ENCODE measurements at places on chromosomes 4 and X.

- no peak for DNase-seq
Measured at GRCh38 chr4:17058916-17059741, 160.7 kb upstream of the LDB2 start.

DNA sequence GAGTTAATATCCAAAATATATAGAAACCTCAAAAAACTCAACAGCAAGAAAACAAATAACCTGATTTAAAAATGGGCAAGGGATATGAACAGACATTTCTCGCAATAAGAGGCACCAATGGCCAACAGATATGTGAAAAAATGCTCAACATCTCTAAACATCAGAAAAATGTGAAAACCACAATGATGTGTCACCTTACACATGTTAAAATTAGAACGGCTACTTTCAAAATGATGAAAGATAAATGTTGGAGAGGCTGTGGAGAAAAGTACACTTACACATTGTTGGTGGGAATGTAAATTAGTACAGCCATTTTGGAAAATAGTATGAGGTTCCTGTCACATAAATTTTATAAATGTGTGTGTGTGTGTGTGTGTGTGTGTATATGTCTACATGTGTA, 731.3 kb downstream of the DMD start:
- DNase-seq = no peak

GRCh38 chrX:1434871-1435240, 17.9 kb downstream of the ASMTL start:
- no peak for DNase-seq

DNA sequence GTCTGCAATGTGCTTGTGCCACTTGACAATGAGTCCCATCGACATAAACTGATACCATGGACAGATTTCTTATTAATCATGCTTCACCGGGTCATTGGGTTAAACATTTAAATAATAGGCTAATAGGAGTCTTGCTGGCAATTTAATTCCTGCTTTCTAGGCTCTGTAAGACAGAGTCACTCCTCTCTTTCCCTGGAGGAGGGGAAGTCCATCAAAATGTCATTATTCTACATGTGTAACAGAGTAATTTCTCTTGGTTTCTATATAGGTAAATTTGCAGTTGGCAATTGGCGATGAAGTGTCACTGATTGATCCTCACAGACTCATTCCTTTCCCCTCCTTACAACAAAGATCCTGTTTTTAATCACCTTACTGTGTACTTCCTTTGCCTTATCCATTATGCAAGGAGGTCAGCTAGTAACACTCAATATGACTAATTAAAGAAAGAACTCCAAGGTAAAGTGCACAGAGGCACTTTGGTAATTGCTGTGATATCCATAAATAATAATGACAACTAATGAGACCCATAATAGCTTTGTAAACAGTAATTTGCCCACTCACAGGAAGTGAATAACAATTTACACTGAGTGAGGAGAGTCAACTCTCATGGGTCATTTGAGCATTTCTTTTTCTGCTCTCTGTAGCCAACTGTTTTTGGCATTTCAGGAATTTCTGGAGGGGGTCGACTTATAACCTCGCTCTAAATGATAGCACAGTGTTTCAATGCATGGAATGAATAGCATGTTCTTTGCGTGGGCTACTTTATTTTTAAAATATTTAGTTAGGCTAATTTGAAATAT, 184.0 kb downstream of the UGT8 start:
- no peak for DNase-seq

DNA sequence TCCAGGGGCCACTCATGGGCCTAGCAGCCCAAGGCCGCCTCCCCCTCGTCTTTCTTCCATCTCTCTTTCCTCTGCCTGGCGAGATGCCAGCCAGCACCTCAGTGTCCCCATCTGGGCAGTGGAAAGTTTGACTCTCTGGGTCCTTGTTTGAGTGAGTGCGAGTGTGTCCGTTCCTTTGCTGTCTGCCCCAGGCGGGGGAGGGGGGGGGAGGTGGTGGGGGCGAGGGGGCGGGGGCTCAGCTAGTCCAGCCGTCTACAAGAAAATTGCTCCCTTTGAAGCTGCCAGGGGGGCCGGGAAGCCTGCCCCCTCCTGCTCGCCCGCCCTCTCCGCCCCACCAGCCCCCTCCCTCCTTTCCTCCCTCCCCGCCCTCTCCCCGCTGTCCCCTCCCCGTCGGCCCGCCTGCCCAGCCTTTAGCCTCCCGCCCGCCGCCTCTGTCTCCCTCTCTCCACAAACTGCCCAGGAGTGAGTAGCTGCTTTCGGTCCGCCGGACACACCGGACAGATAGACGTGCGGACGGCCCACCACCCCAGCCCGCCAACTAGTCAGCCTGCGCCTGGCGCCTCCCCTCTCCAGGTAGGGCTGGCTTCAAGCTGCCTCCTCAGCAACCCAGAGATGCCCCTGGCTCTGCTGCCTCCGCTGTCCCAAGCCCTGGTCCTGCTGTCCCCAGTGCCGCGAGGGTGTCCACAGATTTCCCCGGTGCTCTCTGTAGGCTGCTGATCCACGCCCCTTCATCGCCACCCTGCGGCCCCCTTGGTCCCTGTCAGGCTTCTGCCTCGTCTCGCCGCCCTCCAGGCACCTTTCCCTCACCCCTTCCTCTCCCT, at the start of gene BGN:
TSS of gene BGN (plus strand) at position 440 of the 821 bp plus-strand sequence. CDS start 9,652 bp downstream, outside the sequence.
- DNase-seq = no peak

DNA sequence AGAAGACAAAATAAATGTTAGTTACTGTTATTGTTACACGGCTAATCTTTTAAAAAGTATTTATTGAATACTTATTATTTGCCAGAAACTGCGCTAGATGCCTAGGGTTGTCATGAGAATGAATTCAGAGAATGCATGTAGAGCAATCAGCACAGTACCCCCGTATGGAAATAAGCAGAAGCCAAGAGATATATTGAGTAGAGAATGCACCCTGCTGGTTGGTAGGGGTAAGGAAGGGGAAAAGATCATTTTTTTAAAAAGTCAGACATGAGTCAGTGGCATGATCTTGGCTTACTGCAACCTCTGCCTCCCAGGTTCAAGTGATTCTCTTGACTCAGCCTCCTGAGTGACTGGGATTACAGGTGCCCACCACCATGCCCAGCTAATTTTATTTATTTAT, 13.1 kb upstream of the DRP2 start:
- no peak for DNase-seq

GRCh38 chrX:10612215-10612614, 8.2 kb downstream of the MID1 start:
- DNase-seq = no peak

GRCh38 chr4:99615170-99615820, 40.7 kb downstream of the MTTP start:
- DNase-seq = no peak

GRCh38 chrX:30538271-30538670, 39.3 kb downstream of the TASL start:
- no peak for DNase-seq

- DNase-seq = no peak
Measured at GRCh38 chr4:90958256-90958895, 831.2 kb downstream of the CCSER1 start.

GRCh38 chrX:96689991-96690390, 5.3 kb downstream of the DIAPH2 start:
- DNase-seq = no peak

- no peak for DNase-seq
Measured at GRCh38 chrX:147180886-147181285, 366.3 kb upstream of the CXorf51A start.

DNA sequence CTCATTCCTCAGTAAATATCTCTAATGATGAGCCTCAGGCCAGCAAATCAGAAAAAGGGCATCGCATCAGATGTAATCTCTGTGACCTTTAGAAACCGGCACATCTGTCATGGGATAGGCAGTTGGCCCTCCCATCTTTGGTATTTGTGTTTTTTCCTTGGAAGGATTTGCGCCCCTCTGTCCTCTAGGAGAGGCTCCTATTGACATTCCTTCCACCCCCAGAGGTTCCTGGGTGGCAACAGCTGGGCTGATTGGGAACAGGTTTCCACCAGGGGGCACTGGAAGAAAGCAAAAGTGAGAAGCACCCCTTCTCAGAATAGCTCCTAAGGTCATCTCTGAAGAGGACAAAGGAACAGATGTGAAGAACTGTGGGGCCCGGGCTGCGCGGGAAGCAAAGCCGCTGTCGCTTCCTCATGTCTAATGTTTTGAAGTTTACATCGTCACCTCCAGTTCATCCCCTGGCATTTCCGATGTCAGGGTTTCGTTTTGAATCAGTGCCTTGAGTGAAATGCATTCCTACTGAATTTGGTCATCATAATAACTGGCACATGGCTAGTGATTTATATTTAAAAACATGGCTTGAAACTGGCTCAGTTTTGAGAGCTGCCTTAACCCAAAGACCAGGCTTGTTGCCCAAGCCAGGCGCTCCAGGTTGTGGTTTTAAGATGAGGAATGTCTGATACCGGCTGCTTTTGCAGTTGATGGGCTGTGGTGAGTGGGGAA, 6.2 kb downstream of the TXK start:
- peak; percentile 16 for DNase-seq

DNA sequence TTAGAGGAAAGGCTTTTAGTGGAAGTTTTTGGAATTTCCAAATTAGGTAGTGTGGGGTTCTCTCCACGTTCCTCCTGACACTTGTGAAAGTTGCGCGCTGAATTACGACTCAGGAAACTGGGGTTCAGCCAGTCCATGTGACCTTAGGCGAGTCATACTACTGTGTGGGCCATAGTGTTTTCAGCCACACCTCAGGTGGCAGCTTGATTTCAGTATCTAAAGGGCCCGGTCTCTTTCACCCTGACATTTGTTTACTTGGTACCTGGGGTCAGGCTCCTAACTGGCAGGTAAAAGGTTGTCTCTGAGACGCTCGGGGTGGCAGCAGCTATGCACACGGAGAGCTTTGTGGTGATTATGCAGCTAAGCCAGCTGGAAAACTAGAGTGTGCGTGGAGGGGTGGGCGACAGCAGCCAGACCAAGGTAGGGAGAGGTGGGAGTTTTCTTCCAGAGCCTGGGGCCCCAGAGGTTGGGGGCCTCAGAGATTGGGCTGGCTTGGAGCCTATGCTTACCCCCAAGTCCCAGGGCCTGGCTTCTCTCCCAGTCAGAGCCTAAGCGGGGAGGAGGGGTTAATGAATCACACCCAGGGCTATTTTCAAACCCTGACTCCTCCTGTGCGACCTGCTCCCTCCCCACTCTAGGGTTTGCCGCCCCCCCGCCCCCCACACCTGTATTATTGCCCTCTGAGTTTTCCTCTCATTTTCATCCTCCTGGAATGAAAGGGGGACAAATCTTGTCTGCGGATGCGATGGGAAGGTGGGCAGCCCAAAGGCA, 47.2 kb downstream of the STARD8 start:
- no peak for DNase-seq

DNA sequence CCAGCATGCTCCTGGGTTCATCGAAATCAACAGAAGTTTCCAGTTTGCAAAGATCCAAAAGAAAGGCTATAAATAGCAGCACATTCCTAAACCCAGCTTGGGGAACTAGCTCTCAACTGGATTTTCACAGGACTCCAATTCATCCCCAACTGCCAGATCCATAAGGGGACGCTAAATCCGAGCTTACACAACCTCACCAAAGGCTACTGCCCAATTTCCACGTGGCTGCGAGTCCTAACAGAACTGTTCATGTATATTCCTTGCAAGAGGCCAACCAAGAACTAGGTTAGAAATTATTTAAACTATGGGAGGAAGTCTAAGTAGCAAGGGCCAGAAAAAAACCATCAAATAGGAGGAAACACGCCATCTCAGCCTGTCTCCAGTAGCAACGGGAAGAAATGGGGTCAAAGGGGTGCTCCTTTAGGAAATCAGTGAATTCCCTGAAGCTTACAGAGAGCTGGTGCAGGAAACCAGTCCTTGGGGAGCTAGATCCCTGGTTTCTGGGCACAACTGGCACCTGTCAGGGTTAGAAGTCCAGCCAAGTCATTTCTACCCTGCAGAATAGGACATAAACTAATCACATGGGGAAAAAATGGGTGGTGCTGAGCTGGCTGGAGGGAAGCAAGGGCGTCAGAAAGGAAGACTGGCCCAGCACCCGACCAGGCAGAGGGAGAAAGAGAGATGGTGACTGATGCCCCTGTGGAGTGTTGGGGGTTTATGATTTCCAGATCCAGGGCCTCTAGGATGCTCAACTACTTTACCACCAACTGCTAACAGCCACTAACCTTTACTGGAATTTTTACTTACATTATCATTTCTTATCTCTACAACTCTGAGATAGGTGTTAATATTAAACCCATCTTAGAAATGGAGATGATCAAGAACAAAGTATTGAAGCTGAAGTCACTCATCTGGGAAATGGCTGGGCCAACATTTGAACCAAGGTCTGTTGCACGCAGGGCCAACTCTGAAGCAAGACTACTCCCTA, 20.5 kb downstream of the RELL1 start:
- no peak for DNase-seq

DNA sequence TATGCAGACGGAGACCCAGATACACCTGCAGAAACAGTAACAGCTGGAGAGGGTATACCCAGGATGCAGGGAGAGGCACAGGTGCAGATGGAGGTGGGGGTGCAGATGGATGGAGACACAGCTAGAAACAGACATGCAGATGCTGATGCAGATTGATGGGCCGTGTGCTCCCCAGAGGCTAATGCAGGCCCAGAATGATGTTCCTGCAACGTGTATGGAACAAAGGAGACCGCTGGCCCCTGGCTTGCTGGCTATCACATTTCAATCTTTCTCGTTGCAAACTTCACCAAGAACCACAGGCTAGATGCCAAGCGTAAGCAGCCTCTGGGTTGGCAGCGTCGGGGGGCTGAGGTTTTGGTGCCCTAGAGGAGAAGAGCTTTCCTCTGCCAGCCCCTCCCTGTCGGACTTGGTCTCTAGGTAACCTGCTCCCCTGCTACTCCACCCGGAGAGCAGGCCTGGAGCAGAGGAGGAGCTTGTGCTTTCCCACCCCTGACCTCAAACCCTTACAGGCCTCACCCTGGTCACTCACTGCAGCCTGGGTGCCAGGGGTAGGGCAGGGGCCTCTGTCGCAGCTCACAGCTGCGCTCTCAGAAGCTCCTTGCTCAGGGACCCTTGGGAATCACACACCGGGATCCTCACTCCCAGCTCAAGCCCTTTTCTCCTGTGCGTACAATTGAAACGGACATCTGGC, 69.0 kb upstream of the PSAPL1 start:
- DNase-seq = no peak

DNA sequence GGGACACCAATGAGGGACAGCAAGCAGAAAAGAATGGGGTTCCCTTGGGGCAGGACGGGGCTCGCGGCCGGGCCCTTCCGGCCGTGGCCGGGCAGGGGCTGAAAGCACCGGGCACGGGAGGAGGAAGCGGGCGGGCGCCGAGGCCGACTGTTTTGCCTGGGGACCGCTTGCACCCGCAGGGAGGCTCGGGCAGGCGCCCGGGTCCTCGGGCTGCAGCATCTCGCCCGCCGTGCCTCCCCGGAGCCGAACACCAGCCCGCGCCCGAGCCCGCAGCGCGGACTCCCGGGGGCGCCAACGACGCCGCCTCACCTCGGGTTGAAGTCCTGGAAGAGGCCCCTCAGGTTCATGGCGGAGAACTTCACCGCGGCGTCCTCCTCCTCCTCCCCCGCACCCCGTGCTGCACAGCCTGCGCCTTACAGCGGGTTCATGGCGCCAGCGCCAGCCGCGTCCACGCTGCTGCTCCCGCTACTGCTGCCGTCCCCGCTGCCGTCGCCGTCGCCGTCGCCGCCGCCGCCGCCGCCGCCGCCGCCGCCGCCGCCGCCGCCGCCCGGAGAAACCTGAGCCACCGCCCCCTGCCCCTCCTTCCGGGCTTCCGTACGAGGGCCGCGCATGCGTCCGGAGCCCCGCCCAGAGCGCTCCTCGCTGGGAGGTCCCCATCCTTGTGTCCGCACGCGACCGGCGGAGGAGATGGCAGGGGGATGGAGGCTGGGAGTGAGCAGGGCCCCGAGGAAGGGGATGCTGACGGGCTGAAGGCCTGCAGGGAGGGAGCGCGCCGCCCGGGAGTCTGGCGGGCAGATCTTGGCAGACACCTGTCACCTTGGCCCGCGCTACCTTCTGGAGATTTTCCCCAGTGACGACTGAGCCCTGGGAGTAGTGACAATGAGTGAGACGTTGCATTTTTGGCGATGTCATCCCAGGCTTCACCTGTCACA, at the start of gene TMEM185A:
TSS of gene TMEM185A (minus strand) at position 559 of the 932 bp plus-strand sequence. CDS start at position 347, 212 bp downstream.
- peak; percentile 60 for DNase-seq

- DNase-seq = no peak
Measured at GRCh38 chrX:109856974-109857373, 123.9 kb upstream of the ACSL4 start.
